ENCODE measurements at places on chromosomes 2 and 18.

GRCh38 chr2:104340879-104341828 lies 512.8 kb upstream of the POU3F3 start:
- no peak for DNase-seq

- no peak for DNase-seq
Measured at GRCh38 chr18:24055878-24056277, 41.3 kb downstream of the TTC39C start.

GRCh38 chr2:146312899-146313298 lies 1531.9 kb upstream of the ACVR2A start:
- no peak for DNase-seq

GRCh38 chr2:42407476-42407875 lies 46.5 kb upstream of the COX7A2L start:
- DNase-seq = no peak

- no peak for DNase-seq
Measured at GRCh38 chr18:59562751-59563150, 134.5 kb downstream of the CCBE1 start.

DNA sequence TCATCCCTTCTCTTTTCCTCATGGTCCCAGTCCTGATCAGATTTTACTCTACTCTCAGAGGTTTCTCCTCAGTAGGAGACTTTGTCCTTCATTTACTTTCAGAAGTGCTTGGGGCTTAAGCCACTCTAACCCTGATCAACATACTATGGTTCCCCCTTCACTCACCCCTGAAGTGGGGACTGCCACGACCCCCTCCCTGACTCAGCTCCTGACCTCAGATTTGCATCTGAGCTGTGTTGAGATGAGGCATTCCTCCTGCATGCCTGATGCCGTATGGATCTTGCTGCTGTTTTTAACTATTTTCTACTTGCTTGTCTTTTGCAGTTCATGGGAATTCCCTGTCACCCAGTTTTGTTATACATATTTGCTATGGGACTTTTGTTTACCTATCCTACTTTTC lies 306.7 kb upstream of the CHST9 start:
- DNase-seq = no peak

DNA sequence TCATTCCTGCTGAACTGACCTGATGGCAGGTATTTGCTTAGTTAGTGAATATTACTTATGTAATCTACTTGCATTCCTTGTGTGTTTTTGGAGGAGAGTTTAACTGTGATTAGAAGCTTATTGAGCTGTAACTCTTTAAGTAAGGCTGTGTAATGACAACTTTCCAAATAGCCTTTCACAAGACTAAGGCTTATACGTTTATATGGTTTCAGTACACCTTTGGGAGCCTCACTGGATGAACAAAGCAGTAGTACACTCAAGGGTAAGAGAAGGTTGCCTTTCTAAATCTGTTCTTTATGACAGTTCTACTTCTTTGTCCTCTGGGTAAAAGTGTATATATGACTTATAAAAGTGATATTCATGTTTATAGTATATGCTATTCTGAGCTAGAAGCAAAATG lies 4.3 kb downstream of the ITPRID2 start:
- no peak for DNase-seq

DNA sequence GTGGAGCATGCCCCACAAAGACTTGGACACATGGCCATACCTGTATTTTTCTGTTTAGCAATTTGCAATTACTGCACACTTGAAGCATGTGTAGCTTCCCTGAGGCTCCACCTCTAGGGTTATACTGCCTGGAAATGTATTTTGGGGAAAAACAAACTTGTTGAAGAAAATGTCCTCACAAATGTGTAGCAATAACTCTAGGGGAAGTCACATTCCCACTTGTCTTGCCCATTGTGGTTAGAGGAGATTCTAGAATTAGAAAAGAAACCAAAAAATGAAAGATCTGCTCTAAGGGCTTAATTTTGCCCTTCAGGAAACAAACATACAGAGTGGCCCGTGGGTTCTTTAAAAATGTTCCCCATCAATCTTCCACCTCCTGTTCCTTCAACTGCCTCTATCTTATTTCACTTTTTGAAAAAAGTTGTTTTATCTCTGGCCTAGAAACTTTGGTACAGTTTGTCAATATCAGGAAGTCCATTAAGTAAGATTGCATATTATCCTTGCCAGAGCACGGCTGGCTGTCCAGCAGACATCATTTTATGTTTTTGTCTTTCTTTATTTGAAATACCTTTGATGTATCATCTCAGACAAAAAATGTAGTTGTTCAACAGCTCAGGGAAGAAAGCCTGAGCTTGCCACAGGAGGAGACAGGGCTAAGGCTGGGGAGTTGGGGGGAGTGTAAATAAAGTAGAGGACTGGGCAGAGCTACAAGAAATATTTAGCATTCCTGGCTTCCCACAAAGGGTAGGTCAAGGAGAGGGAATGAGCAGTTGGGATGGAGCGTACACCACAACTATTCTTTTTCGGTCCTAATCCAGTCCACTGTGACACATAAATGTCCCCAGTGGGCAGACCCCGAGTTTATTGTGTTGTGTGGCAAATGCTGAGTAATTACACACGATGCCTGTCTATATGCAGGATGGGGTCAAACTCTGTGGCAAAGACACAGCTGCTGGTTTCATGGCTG lies 96.8 kb upstream of the CDC42EP3 start:
- no peak for DNase-seq

GRCh38 chr2:56709181-56709580 lies 525.4 kb downstream of the CCDC85A start:
- no peak for DNase-seq

- DNase-seq = no peak
Measured at GRCh38 chr18:5914951-5915350, 19.6 kb upstream of the TMEM200C start.

- DNase-seq = no peak
Measured at GRCh38 chr2:46006473-46007025, 290.7 kb upstream of the EPAS1 start.

- no peak for DNase-seq
Measured at GRCh38 chr2:231391981-231392380, 3.5 kb upstream of the B3GNT7 start.

DNA sequence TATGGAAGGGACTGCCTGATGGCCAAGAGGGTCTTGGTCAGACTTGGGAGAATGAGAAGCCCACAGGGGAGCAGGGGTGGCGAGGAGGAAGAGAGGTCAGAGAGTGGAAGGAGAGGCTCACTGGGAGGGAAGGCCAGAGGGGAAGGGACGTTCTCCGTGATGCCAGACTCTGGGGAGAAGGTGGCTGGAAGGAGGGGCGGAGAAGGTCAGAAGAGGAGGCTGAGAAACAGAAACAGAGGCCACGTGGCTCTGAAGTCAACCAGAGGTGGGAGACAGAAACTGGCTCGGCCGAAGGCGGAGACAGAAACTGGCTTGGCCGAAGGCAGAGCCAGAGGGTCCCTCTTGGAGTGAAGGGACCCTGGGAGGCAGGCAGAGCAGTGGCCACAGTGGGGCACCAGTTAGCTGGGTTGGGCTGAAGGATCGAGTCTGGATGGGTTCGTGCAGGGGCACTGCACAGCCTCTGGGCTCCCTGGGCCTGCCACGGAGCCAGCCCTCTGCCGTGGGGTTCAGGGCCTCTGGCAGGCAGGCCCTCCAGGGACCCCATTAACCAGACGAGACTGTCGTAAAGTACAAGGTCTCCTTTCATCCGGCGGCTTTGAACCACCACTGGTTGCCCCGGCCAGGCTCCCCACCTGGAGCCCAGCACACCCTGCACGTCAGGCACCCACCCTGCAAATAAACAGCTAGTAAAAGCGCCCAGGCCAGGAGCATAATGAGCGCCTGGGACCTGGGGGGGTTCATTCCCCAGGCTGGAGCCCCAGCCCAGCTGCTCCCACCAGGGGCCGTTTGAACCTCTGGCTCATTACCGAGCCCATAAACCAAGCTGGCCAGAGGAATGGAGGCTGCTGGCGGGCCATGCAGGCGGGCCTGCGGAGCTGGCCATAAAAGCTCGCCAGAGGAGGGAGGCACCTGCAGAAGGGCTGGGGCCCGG lies 218.8 kb downstream of the DYSF start:
- no peak for DNase-seq

DNA sequence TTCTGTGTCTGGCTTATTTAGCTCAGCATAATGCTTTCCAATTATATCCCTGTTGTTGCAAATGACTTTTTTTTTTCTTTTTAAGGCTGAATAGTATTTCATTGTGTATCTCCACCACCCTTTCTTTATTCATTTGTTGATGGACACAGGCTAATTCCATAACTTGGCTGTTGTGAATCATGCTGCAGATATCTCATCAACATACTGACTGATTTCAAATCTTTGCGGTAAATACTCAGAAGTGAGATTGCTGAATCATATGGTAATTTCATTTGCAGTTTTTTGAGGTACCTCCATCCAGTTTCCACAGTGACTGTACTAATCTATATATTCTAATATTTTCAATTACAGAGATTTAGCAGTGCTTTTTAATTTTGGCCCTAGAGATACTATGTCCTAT lies 266.2 kb downstream of the TMX3 start:
- DNase-seq = no peak

Data from renal cortex interstitium (tissue), 15 donors.